ENCODE measurements at places on chromosomes 5 and 9. TPM values are rescaled to one million over a fixed set of nuclear protein-coding genes. Genes with fewer than 3 reads are reported as not detected.

Gene NUP214
- total RNA-seq = 22.3 TPM

Gene BTNL3
- not detected for total RNA-seq

- H3K36me3 ChIP-seq = no peaks in the 10 kb centered on the region
- H3K4me3 ChIP-seq = no peak overlapping the region
- no peak for DNase-seq
Measured at GRCh38 chr9:95341293-95341962, 23.9 kb upstream of the FANCC start.

Gene ADAMTS2
- 1.7 TPM for total RNA-seq

DNA sequence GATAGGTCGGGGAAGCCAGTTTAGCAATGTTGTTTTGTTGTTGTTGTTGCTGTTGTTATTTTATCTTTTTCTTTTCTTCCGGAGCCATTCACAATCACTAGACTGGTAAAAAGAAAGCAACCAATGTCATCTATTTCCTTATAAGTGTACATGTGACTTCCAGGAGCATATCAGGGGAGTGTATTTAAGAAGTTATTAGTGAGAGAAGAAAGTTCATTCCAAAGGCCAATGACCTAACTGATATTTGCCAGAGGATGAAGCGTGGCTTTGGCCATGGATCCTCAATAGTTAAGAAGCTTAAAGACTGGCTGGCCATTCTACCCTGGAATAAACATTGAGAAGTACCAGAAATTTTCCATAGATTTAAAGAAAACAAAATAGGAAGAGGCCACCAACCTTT is 341.4 kb upstream of the RFX3 start:
- no peaks in the 10 kb centered on the region for H3K27me3 ChIP-seq
- no peak overlapping the region for H3K4me3 ChIP-seq
- no peaks in the 10 kb centered on the region for H3K36me3 ChIP-seq
- DNase-seq = no peak

GRCh38 chr5:58075907-58076306 is 384.0 kb downstream of the PLK2 start:
- H3K36me3 ChIP-seq = no peaks in the 10 kb centered on the region
- H3K27ac ChIP-seq = no peak overlapping the region
- DNase-seq = no peak
- no peak overlapping the region for H3K4me3 ChIP-seq
- H3K27me3 ChIP-seq = no peaks in the 10 kb centered on the region
- H3K4me1 ChIP-seq = peaks cover 53% of the 10 kb centered on the region

Gene DAB2IP
- total RNA-seq = 50.6 TPM
